ENCODE measurements at places on chromosomes 12 and 14. TPM values are rescaled to one million over a fixed set of nuclear protein-coding genes. Genes with fewer than 3 reads are reported as not detected.

- no peak for DNase-seq
- no peak overlapping the region for H3K27ac ChIP-seq
- H3K27me3 ChIP-seq, result peaks cover 36% of the 10 kb centered on the region
- H3K4me3 ChIP-seq, result no peak overlapping the region
Measured at GRCh38 chr12:62211510-62211909, 48.7 kb upstream of the USP15 start.

DNA sequence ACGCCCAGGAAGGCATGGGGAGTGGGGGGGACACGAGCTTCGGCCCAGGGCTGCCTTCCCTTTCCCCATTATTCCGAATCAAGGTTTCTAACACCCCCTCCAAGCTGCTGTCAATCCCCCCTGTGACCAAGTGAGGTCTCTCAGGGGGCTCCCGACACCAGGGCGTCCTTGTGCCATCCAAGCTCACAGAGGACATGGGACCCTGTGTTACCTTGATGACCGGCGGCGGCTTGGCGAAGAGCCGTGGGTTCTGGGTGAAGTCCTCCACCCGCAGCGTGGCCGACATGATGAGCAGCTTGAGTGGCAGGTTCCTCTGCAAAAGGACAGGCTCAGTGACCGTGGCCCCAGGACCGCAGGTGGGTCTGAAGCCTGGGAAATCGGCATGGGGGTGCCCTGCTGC lies 20.3 kb downstream of the DHX37 start:
- DNase-seq, result no peak
- peaks cover 16% of the 10 kb centered on the region for H3K36me3 ChIP-seq
- no peaks in the 10 kb centered on the region for H3K27me3 ChIP-seq
- no peak overlapping the region for H3K4me3 ChIP-seq
- no peaks in the 10 kb centered on the region for H3K4me1 ChIP-seq

Gene RBM23
- total RNA-seq, result 51.3 TPM

Gene CMA1
- total RNA-seq, result not detected

- H3K27me3 ChIP-seq, result no peaks in the 10 kb centered on the region
- peaks cover 12% of the 10 kb centered on the region for H3K4me1 ChIP-seq
- peak overlapping the region; percentile 1 for H3K27ac ChIP-seq
- H3K36me3 ChIP-seq, result no peaks in the 10 kb centered on the region
Measured at GRCh38 chr12:76123259-76124212, 39.1 kb upstream of the NAP1L1 start.

Gene DEPDC4
- total RNA-seq, result 1.6 TPM

- no peak overlapping the region for H3K4me3 ChIP-seq
- no peak for DNase-seq
- no peak overlapping the region for H3K27ac ChIP-seq
- H3K4me1 ChIP-seq, result no peaks in the 10 kb centered on the region
Measured at GRCh38 chr12:115872919-115873357, 404.6 kb downstream of the MED13L start.

- H3K4me3 ChIP-seq, result no peak overlapping the region
- DNase-seq, result no peak
- no peak overlapping the region for H3K27ac ChIP-seq
- H3K27me3 ChIP-seq, result no peaks in the 10 kb centered on the region
- H3K4me1 ChIP-seq, result no peaks in the 10 kb centered on the region
- H3K36me3 ChIP-seq, result no peaks in the 10 kb centered on the region
Measured at GRCh38 chr12:126891789-126892188, 1375.2 kb upstream of the TMEM132C start.

- H3K27me3 ChIP-seq, result no peaks in the 10 kb centered on the region
- H3K27ac ChIP-seq, result no peak overlapping the region
- H3K4me1 ChIP-seq, result peaks cover 62% of the 10 kb centered on the region
- DNase-seq, result no peak
- H3K36me3 ChIP-seq, result peaks cover 9% of the 10 kb centered on the region
Measured at GRCh38 chr14:71403656-71404055, 496.4 kb downstream of the PCNX1 start.

DNA sequence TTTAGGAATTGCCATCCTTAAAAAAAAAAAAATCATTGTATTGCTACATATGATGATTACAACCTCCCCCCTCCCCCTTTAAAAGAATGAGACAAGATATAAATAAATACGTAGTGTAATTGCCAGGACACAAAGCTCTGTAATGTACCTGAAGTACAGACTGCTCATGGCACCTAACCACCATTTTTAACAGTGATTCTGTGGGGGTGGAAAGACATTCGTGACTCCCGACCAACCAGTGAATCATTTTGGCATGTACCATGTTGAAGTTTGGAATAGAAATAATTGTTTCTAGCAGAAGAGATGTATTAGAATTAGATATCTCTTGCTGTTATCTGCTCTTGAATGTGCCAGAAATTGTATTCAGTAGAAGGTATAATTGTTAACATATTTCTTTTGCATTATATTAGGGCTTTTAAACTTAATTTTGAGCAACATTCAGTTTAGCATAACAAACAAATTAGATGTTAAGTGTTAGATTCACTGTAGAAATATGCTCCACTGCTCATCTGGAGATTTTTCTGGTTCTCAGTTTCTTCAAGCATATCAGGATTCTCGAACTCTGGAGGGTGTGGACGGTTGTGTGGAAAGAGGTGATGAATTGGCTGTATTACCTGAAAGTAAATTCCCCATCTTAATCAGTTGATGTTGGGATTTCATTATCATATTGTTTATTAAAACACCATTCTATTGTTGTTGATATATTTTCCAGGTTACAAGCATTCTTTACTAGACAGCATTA lies 31.1 kb downstream of the FRS2 start:
- H3K27ac ChIP-seq, result peak overlapping the region; percentile 89
- peaks cover 84% of the 10 kb centered on the region for H3K4me1 ChIP-seq
- no peaks in the 10 kb centered on the region for H3K36me3 ChIP-seq
- no peak for DNase-seq
- H3K27me3 ChIP-seq, result no peaks in the 10 kb centered on the region

GRCh38 chr12:104566244-104566993 lies 109.7 kb downstream of the CHST11 start:
- no peak overlapping the region for H3K4me3 ChIP-seq
- DNase-seq, result no peak
- no peak overlapping the region for H3K27ac ChIP-seq
- H3K36me3 ChIP-seq, result peaks cover 2% of the 10 kb centered on the region

GRCh38 chr14:81450100-81450531 lies 50.0 kb upstream of the STON2 start:
- H3K36me3 ChIP-seq, result no peaks in the 10 kb centered on the region
- no peak overlapping the region for H3K4me3 ChIP-seq
- H3K4me1 ChIP-seq, result peaks cover 8% of the 10 kb centered on the region
- no peak overlapping the region for H3K27ac ChIP-seq
- peaks cover 24% of the 10 kb centered on the region for H3K27me3 ChIP-seq
- no peak for DNase-seq

DNA sequence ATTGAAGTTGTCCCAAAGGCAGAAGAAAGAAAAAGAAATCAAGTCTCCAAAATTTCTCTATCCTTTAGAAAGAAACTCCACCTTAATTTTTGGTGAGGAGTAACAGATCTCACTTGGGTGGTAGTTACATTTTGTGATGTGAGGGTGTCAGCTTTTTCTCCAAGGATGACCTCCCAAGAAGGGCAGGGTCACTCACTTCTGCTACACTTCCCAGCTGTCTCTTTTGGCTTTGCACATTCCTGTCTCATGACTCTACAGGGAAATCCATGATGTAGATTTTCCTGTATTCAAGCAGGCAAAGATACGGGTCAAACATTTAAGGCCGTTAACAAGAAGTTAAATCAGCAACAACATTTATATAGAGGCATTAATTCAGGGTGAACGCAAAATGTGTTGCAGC lies 1016.4 kb downstream of the NRXN3 start:
- DNase-seq, result no peak
- H3K4me3 ChIP-seq, result no peak overlapping the region
- no peaks in the 10 kb centered on the region for H3K36me3 ChIP-seq
- H3K27ac ChIP-seq, result no peak overlapping the region

DNA sequence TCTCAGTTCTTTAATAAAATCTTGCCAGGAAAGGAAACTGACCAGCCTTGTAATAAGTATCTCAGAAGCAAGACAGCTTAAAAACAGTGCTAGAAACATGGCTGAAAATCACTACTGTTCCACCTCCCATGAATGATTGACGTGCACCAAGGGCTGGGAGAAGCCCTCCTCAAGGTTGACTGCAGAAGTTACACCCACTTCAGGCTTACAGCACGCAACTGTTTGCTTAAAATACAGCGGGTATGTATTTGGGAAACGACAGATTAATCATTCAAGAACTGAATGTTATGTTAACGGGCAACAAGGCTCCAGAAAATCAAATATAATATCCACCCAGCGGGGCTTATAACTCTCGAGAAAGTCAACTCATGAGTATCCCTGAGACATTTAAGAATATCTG lies 22.1 kb downstream of the PRKD1 start:
- no peak overlapping the region for H3K27ac ChIP-seq
- no peak for DNase-seq
- no peaks in the 10 kb centered on the region for H3K27me3 ChIP-seq
- peaks cover 28% of the 10 kb centered on the region for H3K4me1 ChIP-seq
- no peaks in the 10 kb centered on the region for H3K36me3 ChIP-seq

DNA sequence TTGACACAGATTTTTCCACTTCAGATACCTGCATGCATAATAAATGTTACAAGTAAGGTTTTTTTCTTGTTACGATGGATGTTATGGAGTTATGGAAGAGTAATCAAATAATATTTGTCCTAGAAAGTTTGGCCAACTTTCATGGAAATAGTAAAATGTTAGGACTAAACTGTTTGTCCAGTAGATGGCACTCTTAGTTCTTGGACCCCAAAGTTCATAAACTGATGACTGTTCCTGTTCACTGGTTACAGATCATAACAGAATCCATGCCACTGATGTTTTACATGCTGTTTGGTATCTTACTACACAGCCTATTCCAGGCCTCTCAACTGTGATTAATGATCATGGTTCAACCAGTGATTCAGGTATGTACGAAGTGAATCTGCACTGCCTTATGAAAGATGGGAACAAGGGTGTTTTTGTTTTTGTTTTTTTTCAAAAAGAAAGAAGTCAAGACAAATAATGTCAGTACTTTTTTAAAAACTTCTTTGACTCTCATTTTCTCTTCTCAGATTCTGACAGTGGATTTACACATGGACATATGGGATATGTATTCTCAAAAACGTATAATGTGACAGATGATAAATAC lies 48.8 kb upstream of the SLCO1C1 start:
- no peaks in the 10 kb centered on the region for H3K27me3 ChIP-seq
- no peak overlapping the region for H3K4me3 ChIP-seq
- peaks cover 5% of the 10 kb centered on the region for H3K4me1 ChIP-seq
- no peak for DNase-seq

- H3K36me3 ChIP-seq, result no peaks in the 10 kb centered on the region
- DNase-seq, result no peak
- no peak overlapping the region for H3K27ac ChIP-seq
Measured at GRCh38 chr12:23356927-23357708, 592.4 kb downstream of the SOX5 start.

Gene ITPR2
- 18.7 TPM for total RNA-seq

Gene HIGD1C
- total RNA-seq, result not detected

GRCh38 chr14:47674543-47675465 lies 601 bp downstream of the MDGA2 start:
- H3K27me3 ChIP-seq, result peaks cover 71% of the 10 kb centered on the region
- H3K36me3 ChIP-seq, result no peaks in the 10 kb centered on the region
- peak overlapping the region; percentile 64 for H3K4me3 ChIP-seq

GRCh38 chr12:89663577-89664357 lies 44.9 kb downstream of the ATP2B1 start:
- H3K4me1 ChIP-seq, result peaks cover 62% of the 10 kb centered on the region
- no peak for DNase-seq
- H3K27ac ChIP-seq, result peak overlapping the region; percentile 88
- no peaks in the 10 kb centered on the region for H3K27me3 ChIP-seq
- peaks cover 3% of the 10 kb centered on the region for H3K36me3 ChIP-seq

GRCh38 chr14:96734076-96734622 lies 63.0 kb upstream of the VRK1 start:
- peaks cover 40% of the 10 kb centered on the region for H3K27me3 ChIP-seq
- H3K4me3 ChIP-seq, result no peak overlapping the region
- no peak for DNase-seq
- H3K36me3 ChIP-seq, result no peaks in the 10 kb centered on the region
- H3K4me1 ChIP-seq, result no peaks in the 10 kb centered on the region
